Thymus (tissue), 14 donors: ENCODE measurements at places on chromosomes 11 and 22. TPM values are rescaled to one million over a fixed set of nuclear protein-coding genes. Genes with fewer than 3 reads are reported as not detected.

OR51B4 gene
- total RNA-seq = not detected

DNA sequence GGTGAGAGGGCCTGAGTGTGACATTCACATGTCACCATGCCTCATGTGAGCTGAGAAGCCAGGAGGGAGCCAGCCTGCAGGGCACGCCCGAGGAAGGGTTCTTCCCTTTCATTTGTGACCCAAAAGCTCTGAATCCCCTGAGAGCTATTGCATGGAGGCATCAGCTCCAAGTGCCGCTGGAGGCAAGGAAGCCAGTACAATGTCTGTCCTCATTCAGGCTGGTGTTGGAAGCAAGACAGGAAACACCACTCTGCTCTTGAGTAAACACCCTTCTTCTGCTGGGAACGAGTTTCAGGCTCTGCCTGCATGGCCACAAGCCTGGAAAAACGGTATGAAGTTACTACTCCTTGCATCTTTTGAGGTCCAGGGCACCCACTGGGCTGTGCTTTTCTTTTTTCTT, 83.8 kb upstream of the LARGE1 start:
- H3K4me1 ChIP-seq = no peaks in the 10 kb centered on the region
- H3K27me3 ChIP-seq = no peaks in the 10 kb centered on the region
- no peak overlapping the region for H3K4me3 ChIP-seq
- no peak overlapping the region for H3K27ac ChIP-seq
- no peaks in the 10 kb centered on the region for H3K36me3 ChIP-seq
- DNase-seq = no peak

- H3K27me3 ChIP-seq = peaks cover 11% of the 10 kb centered on the region
- H3K4me1 ChIP-seq = peaks cover 20% of the 10 kb centered on the region
- no peak overlapping the region for H3K27ac ChIP-seq
- H3K36me3 ChIP-seq = peaks cover 36% of the 10 kb centered on the region
- no peak for DNase-seq
These were observed 22.1 kb upstream of the MGAT3 start for GRCh38 chr22:39434721-39435120.

DNA sequence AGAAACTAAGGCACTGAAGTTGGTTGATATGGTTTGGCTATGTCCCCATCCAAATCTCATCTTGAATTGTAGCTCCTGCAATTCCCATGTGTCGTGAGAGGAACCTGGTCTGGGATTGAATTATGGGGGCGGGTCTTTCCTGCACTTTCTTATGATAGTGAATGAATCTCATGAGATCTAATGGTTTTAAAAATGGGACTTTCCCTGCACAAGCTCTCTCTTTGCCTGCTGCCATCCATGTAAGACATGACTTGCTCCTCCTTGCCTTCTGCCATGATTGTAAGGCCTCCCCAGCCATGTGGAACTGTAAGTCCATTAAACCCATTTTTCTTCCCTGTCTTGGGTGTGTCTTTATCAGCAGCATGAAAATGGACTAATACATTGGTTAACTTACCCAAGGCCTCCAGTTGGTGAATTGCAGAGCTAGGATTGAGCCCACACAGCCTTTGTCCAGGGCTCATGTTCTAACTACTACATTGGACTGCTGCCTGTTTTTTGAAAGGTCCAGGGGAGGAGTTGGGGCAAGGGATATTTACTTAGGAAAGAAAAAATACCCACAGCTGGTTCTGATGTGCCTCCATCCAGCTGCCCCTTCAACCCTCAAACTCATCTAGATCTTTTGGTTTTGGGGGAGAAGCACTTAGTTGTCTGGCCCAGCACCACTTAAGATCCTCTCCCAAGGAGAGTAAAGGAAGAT, 107.8 kb upstream of the NAV2 start:
- H3K36me3 ChIP-seq = no peaks in the 10 kb centered on the region
- H3K4me3 ChIP-seq = no peak overlapping the region
- no peaks in the 10 kb centered on the region for H3K27me3 ChIP-seq
- H3K4me1 ChIP-seq = no peaks in the 10 kb centered on the region

GRCh38 chr22:30191040-30191701, 55.4 kb downstream of the LIF start:
- no peak overlapping the region for H3K4me3 ChIP-seq
- no peaks in the 10 kb centered on the region for H3K27me3 ChIP-seq
- H3K36me3 ChIP-seq = no peaks in the 10 kb centered on the region
- peaks cover 9% of the 10 kb centered on the region for H3K4me1 ChIP-seq
- DNase-seq = no peak

- DNase-seq = no peak
- H3K27me3 ChIP-seq = no peaks in the 10 kb centered on the region
- H3K27ac ChIP-seq = no peak overlapping the region
- H3K36me3 ChIP-seq = peaks cover 2% of the 10 kb centered on the region
These were observed 7.3 kb downstream of the TANGO2 start for GRCh38 chr22:20027966-20028854.

DNA sequence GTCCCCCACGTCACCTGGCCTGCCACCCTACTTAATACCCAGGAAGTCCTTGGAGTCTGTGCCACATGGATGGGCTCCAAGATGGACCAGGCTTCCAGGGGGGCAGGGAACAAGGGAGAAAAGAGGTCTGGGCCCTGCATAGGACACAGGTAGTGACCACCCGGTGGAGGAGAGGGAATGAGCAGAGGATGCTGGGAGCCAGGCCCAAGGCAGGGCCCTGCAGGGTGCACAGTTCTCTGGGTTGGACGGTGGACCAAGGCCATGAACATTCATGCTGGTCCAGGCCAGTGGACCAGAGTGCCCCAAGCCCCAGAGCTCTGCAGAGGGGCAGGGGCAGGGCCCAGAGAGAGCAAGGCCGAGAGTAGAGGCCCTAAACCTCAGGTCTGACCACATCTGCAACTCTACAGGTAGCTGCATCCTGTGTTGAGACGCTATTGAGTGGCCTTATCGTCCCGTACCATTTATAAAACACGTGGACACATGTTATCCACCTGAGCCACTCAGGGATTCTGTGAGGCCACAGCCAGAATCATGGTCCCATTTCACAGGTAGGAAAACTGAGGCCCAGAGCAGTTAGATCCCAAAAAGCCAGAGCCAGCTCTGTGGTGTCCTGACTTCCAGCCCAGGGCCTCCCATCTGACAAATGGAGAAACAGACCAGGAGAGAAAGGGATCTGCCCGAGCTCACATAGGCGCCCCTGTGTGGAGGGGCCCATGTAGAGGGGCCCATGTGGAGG, 46.4 kb downstream of the IGLL5 start:
- no peaks in the 10 kb centered on the region for H3K36me3 ChIP-seq
- no peak for DNase-seq
- H3K27ac ChIP-seq = no peak overlapping the region
- H3K4me1 ChIP-seq = no peaks in the 10 kb centered on the region
- no peak overlapping the region for H3K4me3 ChIP-seq
- no peaks in the 10 kb centered on the region for H3K27me3 ChIP-seq

YPEL1 gene
- 9.1 TPM for total RNA-seq

- H3K4me1 ChIP-seq = no peaks in the 10 kb centered on the region
- no peak for DNase-seq
- H3K27me3 ChIP-seq = no peaks in the 10 kb centered on the region
- no peak overlapping the region for H3K27ac ChIP-seq
- H3K4me3 ChIP-seq = no peak overlapping the region
These were observed 18.7 kb upstream of the JHY start for GRCh38 chr11:122863704-122864326.

DNA sequence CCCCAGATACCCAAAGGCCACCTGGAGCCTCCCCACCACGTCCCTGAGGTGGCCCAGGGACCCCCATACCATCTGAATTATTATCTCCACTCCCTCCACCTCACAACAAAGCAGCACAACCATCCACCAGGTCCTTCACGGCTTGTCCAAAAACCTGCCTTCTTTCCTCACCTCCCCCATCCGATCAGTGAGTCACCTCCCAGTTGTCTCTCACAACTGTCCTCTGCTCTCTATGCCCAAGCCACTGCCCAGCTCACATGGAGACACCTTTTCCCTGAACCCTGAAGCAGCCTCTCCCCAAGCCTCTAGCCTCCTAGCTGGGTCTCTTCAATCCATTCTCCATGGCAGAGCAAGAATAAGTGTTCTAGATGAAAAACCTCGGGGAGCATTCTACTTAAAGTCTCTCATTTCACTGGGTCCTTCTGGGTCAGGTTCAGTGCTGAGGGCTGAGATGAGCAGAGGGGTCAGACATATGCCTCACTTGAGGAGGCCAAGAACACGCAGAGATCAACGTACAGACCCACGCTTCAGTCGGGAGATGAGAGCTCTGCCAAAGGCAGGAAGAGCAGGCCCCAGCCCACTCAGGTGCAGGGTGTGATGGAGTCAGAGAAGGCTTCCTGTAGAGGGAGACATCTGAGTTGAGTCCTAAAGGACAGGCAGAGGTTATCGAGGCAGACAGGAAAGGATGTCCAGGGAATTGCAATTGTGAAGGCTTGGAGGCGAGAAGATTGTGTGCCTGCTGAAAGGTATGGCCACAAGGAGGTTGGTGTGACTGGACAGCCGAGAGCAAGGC, 74.7 kb downstream of the PDE2A start:
- H3K27ac ChIP-seq = no peak overlapping the region
- peaks cover 70% of the 10 kb centered on the region for H3K27me3 ChIP-seq
- no peak for DNase-seq
- no peak overlapping the region for H3K4me3 ChIP-seq
- H3K4me1 ChIP-seq = peaks cover 15% of the 10 kb centered on the region

TRPM5 gene
- total RNA-seq = 0.09 TPM

GRCh38 chr11:108131993-108132392, 10.6 kb downstream of the ACAT1 start:
- no peaks in the 10 kb centered on the region for H3K27me3 ChIP-seq
- no peaks in the 10 kb centered on the region for H3K4me1 ChIP-seq
- no peak overlapping the region for H3K4me3 ChIP-seq
- H3K27ac ChIP-seq = no peak overlapping the region

KCTD14 gene
- total RNA-seq = 1.2 TPM

GRCh38 chr11:37391615-37392014, 793.6 kb upstream of the RAG2 start:
- no peaks in the 10 kb centered on the region for H3K27me3 ChIP-seq
- H3K4me3 ChIP-seq = no peak overlapping the region
- no peaks in the 10 kb centered on the region for H3K36me3 ChIP-seq
- H3K4me1 ChIP-seq = no peaks in the 10 kb centered on the region
- no peak for DNase-seq

DNA sequence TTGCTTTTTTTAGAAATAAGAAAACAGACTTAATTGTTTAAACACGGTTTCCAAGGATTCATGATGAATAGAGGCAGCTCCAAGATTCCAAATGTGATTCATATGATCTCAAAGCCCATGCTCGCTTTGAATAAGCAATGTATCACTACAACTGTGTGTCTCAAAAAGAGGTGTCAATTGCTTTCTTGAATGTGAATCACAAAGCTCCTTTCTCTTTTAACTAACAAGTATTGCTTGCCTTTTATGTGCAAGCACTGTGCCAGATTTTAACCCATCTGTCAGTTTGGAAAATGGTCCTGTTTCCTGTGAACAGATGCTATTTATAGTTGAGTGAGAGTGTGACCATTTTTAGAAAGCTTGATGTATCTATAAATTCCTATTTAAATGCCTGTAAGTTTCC, 6.5 kb downstream of the OOSP1 start:
- H3K36me3 ChIP-seq = no peaks in the 10 kb centered on the region
- no peak overlapping the region for H3K4me3 ChIP-seq
- DNase-seq = no peak

- no peaks in the 10 kb centered on the region for H3K27me3 ChIP-seq
- no peak for DNase-seq
- peaks cover 11% of the 10 kb centered on the region for H3K36me3 ChIP-seq
These were observed 65.5 kb downstream of the USP35 start for GRCh38 chr11:78254268-78254667.

- H3K4me3 ChIP-seq = no peak overlapping the region
- H3K27me3 ChIP-seq = no peaks in the 10 kb centered on the region
- no peak for DNase-seq
- H3K4me1 ChIP-seq = no peaks in the 10 kb centered on the region
- no peak overlapping the region for H3K27ac ChIP-seq
These were observed 106.9 kb downstream of the CTNND1 start for GRCh38 chr11:57868491-57868890.

A4GALT gene
- 1.3 TPM for total RNA-seq

DNA sequence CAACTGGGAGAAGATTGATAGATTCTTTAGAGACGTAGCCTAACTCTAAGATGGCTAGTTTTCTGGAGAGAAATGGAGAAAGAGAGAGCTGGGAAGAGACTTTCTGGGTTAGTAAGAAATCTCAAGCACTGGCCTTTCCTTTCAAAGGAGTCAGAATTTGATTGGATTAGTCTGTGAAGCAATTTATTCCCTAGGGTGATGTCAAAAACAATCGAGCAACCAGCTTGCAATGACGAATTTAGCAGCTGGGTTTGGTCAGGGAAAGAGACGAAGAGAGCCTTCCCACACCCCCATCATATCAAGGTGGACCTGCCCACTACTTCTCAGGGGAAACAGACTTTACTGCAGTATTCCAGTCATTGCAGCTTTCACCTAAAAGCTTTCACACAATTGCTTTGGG, 10.8 kb downstream of the KRTAP5-6 start:
- H3K36me3 ChIP-seq = no peaks in the 10 kb centered on the region
- no peaks in the 10 kb centered on the region for H3K27me3 ChIP-seq
- H3K4me3 ChIP-seq = no peak overlapping the region
- DNase-seq = no peak
- H3K4me1 ChIP-seq = no peaks in the 10 kb centered on the region

DNA sequence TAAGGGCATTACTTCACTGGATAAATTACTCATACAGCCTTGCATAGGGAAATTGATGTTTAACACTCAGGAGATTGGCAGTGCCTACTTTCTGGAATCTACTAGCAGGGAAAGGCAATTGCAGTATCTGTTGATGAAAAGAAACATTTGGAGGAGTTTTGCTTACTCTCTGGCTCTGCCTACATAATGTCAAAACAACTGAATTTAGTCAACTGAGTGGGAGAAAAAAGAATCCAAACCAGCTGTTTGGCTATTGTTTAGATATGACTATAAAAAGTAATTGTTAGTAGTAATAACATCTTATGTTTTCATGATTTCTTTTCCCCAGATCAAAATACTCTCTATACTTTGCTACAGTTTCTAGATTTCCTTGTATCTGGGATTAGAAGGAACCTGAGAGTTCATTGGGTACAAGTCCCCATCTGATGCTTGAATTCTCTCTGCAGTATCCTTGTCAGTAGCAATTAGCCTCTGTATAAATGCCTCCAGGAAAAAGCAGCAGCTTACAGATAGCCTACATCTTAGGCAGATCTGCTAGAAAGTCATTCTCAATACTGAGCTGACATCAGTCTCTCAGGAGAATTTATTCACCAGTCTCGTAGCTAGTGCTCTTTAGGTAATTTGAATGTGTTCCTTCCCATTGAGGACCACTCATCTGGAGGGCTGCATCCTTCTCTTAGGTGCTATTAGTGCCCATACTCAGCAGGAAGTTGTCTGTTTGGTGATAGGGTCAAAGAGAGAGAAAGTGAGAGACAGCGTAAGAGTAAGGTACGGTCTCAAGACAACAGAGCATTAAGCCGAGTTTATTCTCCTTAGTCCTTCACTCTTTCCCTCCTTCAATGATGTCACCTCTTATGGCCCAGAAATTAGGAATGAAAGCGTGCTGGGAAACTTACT, 185.9 kb upstream of the CCDC90B start:
- no peak overlapping the region for H3K27ac ChIP-seq
- H3K36me3 ChIP-seq = no peaks in the 10 kb centered on the region
- no peak for DNase-seq
- no peak overlapping the region for H3K4me3 ChIP-seq
- no peaks in the 10 kb centered on the region for H3K27me3 ChIP-seq
- H3K4me1 ChIP-seq = no peaks in the 10 kb centered on the region
